ENCODE measurements at places on chromosomes 1 and 21.
A peak's percentile ranks its signal among the peaks of the same experiment; 100 is the strongest.

DNA sequence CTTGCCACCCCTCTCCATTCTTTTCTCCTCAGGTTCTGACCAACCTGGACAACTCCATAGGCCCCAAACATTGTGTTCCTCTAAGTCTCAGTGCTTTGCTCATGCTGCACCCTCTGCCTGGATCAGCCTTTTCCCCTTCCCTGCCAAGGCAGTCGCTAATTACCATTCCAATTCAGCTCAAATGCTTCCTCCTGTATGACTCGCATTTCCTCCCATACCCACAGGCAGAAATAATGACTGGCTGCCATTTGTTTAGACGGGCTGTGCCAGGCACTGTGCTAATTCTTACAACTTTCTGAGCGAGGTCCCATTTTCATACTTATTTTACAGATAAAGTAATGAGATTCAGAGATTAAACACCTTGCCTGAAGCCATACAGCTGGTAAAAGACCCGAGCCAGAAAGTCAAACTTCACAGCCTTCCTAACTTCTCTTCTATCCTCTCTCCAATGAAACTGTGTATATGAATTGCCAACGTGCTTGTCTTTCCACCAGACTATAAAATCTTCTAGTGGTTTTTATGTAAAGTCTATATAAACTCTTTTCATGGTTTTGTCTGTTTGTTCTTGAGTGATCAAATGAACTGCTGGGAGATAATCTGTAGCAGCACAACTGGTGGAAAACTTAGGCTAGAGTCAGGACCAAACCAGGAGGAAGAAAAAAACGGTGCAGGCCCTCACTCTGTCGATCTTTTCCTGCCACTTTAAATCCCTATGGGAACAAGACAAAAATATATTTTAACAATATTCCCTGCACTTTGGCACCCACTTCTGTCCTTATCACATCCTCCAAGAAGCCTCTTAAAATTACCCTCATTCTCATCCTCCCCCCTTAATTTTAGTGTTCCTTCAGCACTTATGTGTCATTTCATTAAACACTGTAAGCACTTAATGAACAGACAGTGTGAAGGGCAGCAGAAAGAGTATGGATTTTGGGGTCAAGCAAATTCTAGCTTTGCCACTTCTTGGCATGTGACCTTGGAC is 33.7 kb downstream of the RAB3B start:
- no peak for DNase-seq

- peak; percentile 66 for DNase-seq
Observed at GRCh38 chr1:225428068-225428880, 436 bp upstream of the LBR start.

DNA sequence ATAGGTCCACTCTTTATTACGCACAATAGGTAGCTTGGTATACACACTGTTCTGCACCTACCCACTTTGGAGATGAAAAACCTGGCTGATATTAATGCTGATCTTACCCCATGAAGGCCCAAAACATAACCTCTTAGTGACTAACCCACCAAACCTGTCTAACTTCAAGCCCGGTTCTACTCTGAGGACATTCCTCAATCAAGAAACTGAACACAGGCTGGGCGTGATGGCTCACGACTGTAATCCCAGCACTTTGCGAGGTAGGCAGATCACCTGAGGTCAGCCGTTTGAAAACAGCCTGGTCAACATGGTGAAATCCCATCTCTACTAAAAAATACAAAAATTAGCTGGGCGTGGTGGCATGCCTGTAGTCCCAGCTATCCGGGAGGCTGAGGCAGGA is 50.5 kb downstream of the EYA3 start:
- no peak for DNase-seq

- DNase-seq, result no peak
Observed at GRCh38 chr1:33792216-33792615, 71.7 kb upstream of the HMGB4 start.

GRCh38 chr1:224495866-224496265 is 61.3 kb upstream of the WDR26 start:
- no peak for DNase-seq

GRCh38 chr1:202959276-202959620 is 1.1 kb upstream of the ADIPOR1 start:
- no peak for DNase-seq

- DNase-seq, result no peak
Observed at GRCh38 chr1:205263580-205264190, 35.9 kb downstream of the TMCC2 start.

- no peak for DNase-seq
Observed at GRCh38 chr21:42111811-42112210, 40.7 kb downstream of the UMODL1 start.

DNA sequence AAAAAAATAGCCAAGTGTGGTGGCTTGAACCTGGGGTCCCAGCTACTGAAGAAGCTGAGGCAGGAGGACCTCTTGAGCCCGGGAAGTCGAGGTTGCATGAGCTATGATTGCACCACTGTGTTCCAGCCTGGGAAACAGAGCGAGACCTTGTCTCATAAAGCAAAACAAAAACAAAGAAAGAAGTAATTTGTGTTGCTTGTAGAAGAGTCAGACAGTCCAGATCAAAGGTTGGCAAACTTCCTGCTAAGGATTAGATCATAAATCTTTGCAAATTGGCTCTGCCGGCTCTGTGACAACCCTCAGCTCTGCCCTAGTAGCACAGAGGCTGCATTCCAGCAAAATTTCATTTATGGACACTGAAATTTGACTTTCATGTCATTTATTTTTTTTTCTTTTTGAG is 19.0 kb upstream of the MFN2 start:
- no peak for DNase-seq

GRCh38 chr1:168989985-168990384 is 116.5 kb upstream of the ATP1B1 start:
- no peak for DNase-seq

DNA sequence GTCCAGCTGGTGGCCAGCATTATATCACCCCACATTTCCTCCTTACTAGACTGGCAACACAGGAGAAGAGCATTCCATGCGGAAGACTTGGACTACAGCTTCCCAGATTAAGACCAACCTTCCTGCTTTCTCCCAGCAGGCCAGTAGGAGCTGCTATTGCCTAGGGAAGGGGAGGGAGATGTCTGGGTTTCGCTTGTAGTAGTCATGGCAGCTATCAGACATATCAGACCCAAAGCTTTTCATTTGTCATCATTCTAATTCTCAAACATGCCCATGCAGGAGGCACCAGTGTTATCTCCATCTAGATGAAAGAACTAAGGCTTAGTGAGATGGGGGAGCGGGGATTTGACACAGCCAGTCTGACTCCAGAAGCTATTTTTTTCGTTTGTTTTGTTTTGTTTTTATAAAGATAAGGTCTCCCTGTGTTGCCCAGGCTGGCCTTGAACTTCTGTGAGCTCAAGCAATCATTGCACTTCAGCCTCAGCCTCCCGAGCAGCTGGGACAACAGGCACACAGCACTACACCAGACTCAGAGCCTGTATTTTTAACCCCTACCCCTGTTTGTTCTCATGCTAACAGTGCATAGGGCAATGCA is 4.5 kb downstream of the PLA2G2A start:
- DNase-seq, result no peak

DNA sequence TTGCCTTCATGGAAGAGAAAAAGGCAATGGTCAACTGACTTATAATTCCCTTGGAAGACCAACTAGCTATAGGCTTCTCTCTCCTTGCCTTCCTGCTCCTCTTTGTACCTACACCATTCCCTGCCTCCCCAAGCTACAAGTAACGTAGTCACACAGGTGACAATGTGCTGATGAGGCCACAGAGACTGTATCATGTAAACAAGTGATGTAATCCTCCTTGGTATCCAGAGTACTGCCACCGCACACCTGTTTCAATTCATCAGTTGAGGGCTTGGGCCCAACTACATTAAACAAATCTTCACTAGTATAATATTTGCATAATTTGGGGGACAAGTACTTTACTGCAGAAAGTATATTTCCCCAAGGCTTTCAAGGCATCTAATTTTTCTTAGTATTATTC is 76.4 kb upstream of the SCYL3 start:
- no peak for DNase-seq

DNA sequence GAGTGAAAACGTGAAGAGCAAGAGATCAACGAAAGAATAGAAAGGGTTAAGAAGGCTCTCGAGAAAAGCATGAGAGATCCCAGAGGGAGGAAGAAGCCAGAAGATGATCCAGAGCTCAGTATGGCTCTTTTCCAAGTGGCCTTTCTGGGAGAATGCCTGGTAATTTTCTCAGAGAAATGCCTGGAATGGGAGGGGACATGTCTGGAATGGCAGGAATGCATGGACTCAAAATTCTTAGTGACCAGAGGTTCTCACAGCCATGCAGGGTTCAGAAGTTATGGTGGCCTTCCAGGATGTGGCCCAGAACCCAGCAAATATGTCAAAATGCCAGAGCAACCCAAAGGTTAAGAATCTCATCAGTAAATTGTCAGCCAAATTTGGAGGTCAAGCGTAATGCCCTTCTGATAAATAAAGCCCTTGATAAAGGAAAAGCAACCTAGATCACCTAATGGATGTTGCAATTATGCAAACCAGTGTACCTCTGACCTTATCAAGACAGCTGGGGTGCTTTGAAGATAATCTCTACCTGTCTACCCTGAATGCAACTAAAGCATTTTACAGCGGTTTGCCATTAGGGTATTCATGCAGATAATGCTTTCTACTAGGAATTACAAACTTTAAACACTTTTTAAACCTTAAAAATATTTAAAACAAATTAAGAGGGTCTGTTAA is 53.1 kb downstream of the NBPF6 start:
- no peak for DNase-seq

- DNase-seq, result no peak
Observed at GRCh38 chr1:26399034-26399433, 11.6 kb upstream of the LIN28A start.

GRCh38 chr1:64410217-64410616 is 59.7 kb upstream of the CACHD1 start:
- DNase-seq, result no peak

- no peak for DNase-seq
Observed at GRCh38 chr1:38791892-38792291, 67.7 kb downstream of the RRAGC start.

DNA sequence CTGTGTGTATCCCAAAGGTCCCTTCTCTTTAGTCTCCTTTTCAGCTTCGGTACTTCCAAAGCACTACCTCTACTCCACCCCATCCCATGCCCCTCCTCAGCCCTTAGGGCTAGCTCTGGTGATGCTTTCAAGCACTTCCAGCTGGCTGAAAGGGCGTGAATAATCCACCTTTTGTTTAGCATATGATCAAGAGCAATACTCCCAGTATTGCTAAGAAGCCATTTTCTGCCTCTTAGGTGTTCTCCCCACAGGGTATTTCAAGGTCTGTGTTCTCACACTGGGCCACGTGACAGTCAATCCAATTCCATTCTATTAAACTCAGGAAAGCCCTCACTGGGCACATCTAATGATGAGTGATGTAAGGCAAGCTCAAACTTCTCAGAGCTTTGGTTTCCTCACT is 298.5 kb upstream of the PROX1 start:
- DNase-seq, result no peak

DNA sequence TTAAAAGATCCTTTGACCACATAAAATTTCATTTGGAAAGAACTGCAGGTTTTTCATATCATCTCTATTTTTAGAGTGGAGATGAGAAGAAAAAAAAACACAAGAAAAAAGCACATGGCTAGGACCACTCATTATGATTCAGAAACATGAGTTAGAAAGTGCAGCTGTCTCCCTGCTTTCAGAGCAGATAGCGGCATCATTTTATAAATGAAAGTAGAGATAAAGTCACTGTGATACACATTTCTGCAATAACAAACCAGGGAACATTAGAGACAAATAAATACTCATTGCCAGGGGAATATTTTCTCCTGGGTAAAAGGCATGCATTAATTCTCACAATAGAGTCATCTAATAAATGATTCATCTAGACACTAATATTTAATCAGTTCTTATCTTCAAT is 87.5 kb upstream of the PLPPR4 start:
- no peak for DNase-seq

DNA sequence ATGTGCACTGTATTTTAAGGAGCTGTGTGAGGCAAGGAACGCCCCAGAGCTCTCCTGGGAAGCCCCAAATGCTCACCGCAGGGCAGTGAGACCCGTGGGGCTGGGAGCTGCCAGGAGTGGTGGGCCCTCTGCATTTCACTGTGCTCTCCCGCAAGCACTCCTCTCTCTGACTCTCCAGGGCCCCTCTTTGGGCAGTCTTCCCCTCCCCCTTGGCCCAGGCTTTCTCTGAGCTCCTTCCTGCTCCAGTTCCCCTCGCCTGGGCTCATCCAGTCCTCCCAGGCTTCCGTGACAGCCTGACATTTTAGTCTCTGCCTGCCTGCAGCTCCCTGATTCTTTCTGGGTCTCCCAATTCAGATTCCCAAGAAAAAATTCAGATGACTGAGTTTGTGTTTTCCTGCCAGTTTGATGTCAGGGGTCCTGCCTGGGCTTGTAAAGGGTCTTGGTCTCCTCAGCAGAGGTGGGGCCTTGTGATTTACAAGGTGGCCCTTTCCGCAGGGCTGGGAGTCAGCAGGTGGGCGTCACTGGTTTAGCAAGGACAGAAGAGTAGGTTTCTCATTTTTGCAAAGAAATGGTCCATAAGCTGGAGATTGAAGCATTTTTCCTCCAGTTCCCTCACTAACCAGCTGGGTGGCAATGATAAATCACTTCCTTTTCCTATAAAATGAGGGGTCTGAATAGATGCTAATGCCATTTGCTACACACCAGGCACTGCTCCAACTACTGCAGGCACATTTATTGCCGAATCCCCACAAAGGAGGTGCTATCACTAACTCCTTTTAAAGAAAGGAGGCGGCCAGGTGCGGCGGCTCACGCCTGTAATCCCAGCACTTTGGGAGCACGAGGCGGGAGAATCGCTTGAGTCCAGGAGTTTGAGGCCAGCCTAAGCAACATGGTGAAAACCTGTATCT is 1.9 kb upstream of the CA6 start:
- DNase-seq, result no peak

DNA sequence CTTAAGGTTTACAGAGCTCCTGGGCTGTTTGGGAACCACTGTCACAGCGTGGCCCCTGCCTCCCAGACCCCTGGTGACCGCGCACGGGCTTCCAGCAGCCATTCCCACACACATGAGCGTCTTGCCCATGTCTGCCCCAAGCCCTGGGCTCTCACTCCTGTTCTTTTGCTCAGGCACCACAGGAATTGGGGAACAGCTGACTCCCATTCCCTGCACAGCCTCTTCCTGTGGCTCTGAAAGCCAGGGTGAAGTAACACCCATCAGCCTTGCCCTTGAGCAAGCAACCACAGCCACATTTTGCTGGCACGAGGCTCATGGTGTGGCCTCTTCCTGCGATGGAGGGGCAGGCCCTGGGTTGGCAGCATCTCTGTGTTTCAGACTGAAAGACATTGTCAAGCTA is 14.3 kb upstream of the GPR157 start:
- no peak for DNase-seq
